ENCODE measurements at places on chromosomes 7 and 10.

DNA sequence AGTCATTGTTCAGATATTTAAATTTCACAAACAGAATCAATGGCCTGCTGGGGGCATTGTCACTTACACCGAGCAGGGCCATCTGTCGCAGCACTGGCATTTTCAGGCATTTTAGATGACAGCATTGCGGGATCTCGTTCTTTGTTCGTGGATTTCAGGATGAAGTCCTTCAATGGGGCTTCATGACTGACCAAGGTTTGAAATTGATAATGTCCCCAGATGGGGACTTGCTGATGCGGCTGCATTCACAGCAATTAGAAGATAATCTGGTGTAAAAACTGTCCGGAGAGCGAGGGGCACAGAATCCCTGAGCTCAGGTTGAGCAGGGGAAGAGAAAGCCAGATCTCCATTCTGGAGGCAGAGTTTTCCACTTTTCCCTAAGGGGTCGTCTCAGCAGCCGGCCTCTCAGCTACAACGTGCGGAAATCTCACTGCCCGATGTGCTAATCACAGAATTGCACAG lies 1.9 kb upstream of the C7orf33 start:
- DNase-seq: no peak
- peaks cover 12% of the 10 kb centered on the region for H3K4me1 ChIP-seq
- peak overlapping the region; percentile 96 for H3K27ac ChIP-seq
- H3K27me3 ChIP-seq: peaks cover 7% of the 10 kb centered on the region
- peak overlapping the region; percentile 40 for H3K4me3 ChIP-seq

GRCh38 chr7:1662767-1663166 lies 7.3 kb upstream of the ELFN1 start:
- no peaks in the 10 kb centered on the region for H3K4me1 ChIP-seq
- no peak overlapping the region for H3K4me3 ChIP-seq
- no peaks in the 10 kb centered on the region for H3K36me3 ChIP-seq
- peaks cover 61% of the 10 kb centered on the region for H3K27me3 ChIP-seq
- no peak for DNase-seq
- no peak overlapping the region for H3K27ac ChIP-seq

DNA sequence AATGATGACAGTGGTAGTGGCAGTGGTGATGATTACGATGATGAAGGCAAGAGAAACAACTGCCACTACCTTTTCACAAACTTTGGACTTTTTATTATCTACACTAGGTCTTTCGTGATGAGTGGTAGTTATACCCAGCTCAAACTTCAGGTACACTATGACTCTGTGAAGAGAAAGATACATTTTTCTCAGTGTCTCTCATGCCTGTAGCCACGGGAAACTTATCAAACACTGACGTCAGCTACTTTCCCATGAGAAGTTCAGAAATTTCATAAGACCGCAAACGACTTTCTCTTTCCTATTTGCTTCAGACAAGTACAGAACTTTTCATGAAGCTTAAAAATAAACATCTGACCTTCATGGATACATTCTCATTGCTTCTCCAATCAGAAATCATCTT lies 57.0 kb downstream of the CALD1 start:
- no peak for DNase-seq
- H3K4me3 ChIP-seq: no peak overlapping the region
- H3K4me1 ChIP-seq: no peaks in the 10 kb centered on the region
- H3K27ac ChIP-seq: no peak overlapping the region
- no peaks in the 10 kb centered on the region for H3K36me3 ChIP-seq

GRCh38 chr10:7767209-7767608 lies 20.6 kb downstream of the KIN start:
- H3K4me3 ChIP-seq: no peak overlapping the region
- DNase-seq: no peak
- peaks cover 4% of the 10 kb centered on the region for H3K4me1 ChIP-seq
- no peaks in the 10 kb centered on the region for H3K27me3 ChIP-seq
- H3K36me3 ChIP-seq: peaks cover 10% of the 10 kb centered on the region

DNA sequence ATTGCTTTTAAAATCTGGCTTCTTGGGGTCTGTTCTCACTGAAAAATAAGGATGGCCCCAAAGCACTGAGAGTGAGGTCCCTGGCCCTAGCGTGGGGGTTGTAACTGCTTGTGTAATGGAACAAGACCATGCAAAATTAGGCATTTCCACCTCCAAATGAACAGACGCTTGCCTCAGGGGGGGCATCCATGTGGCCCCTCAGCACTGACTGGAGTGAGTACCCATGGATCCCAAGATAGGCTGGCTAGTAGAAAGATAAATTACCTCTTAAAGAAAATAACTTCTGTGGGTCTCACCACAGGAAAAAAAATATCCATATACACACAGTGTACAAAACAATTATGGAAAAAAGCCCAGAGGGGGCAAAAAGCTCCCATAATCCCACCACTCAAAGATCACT lies 15.2 kb upstream of the CPA1 start:
- DNase-seq: no peak
- peak overlapping the region; percentile 72 for H3K27ac ChIP-seq
- no peak overlapping the region for H3K4me3 ChIP-seq
- peaks cover 42% of the 10 kb centered on the region for H3K4me1 ChIP-seq

- DNase-seq: no peak
- no peaks in the 10 kb centered on the region for H3K36me3 ChIP-seq
Measured at GRCh38 chr10:98925651-98926050, 310.0 kb downstream of the HPSE2 start.

DNA sequence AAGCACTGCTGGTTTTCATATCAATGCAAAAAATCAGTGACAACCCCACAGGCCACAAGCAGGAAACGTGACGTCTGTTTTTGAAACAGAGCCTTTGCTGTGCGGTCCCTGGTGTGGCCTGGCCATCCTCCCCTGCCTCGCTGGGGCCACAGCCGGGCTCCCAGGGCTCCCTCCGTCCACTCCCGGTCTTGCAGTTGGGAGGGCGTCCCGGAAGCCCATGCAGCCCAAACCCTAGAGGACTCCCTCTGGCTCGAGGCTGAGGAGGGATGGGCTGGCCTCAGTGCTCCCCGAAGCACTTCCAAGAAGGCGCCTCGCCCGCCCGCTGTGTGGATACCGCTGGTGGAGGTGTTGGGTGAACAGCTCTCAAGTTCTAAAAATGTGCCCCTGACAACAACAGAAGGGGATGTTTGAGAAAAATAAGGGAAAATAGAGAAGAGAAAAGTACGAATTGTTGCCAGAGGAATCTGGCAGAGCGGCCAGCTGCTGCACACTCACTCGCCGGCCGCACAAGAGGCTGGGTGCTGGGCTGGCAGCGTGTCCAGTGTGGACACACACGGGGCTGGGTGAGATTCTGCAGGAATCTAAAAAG lies 73.5 kb downstream of the ZRANB1 start:
- H3K4me1 ChIP-seq: peaks cover 17% of the 10 kb centered on the region
- no peak overlapping the region for H3K27ac ChIP-seq
- peaks cover 19% of the 10 kb centered on the region for H3K36me3 ChIP-seq

DNA sequence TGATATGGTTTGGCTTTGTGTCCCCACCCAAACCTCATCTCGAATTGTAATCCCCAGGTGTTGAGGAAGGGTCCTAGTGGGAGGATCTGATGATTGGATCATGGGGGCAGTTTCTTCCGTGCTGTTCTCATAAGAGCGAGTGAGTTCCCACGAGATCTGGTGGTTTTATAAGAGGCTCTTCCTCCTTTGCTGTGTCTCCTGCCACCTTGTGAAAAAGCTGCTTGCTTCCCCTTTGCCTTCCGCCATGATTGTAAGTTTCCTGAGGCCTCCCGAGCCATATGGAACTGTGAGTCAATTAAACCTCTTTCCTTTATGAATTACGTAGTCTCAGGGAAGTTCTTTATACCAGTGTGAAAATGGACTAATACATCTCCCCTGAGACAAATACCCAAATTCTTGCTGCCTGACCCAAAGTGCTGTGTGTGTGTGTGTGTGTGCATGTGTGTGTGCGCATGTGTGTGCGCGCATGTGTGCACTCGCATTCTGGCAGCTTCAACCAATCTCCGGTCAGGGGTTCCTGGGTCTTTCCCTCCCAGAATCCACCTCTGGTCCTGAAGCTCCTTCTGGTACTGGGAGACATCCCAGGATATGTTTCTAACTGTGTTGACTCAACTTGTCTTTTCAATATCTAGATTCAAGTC lies 98.1 kb upstream of the LRRC4 start:
- no peaks in the 10 kb centered on the region for H3K36me3 ChIP-seq
- no peak overlapping the region for H3K4me3 ChIP-seq
- H3K4me1 ChIP-seq: no peaks in the 10 kb centered on the region
- DNase-seq: no peak
- peaks cover 8% of the 10 kb centered on the region for H3K27me3 ChIP-seq

DNA sequence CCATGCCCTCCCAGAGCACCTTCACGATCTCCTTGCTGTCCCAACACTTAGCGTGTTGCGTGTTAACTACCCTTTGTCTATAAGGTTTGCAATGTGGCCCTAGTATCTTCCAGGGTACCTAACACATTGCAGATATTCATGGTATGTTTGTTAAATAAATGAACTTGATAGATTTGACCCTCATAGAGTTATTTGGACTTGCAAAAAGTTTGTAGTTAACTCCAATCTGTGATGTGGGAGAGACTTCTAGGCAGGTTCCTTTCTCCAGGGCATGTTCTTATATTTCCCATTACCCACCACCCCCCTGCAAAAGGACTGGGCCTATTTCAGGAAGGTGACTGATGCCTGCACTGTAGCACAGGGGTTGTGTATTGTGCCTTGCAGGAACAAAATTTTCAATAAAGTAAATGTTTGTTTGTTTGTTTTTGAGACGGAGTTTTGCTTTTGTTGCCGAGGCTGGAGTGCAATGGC lies 612 bp downstream of the HILPDA start:
- peaks cover 56% of the 10 kb centered on the region for H3K4me1 ChIP-seq
- H3K36me3 ChIP-seq: peaks cover 9% of the 10 kb centered on the region
- peak overlapping the region; percentile 99 for H3K27ac ChIP-seq
- peaks cover 13% of the 10 kb centered on the region for H3K27me3 ChIP-seq
- DNase-seq: no peak

DNA sequence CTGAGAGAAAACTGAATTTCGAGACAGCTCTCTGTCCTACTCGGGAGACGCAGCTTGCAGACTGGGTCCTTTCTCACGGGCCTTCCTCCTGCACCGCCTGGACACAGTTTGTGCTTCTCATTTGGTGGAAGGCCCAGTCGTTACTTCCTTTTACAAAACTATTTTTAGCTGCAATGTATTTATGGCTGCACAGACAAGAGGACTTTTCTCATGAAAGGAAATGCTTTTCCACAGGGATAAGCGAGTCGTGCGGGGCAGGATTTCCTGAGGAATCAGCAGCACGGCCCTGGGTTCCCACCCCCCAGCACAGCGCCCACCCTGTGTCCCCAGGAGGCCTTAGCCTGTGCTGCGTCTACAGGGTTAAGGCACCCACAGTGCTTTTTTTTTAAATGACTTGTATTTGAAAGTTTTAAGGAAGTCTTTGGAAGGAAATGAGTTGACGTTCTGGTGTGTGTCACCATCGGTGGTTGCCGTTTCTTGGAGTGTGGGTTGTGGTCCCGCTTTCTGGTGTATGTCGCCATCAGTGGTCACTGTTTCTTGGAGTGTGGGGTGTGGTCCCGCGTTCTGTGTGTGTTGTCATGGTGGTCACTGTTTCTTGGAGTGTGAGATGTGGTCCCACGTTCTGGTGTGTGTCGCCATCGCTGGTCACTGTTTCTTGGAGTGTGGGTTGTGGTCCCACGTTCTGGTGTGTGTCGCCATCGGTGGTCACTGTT lies 50.9 kb downstream of the INPP5A start:
- no peak for DNase-seq
- H3K4me1 ChIP-seq: peaks cover 48% of the 10 kb centered on the region
- peaks cover 2% of the 10 kb centered on the region for H3K36me3 ChIP-seq
- H3K27ac ChIP-seq: peak overlapping the region; percentile 50
- no peaks in the 10 kb centered on the region for H3K27me3 ChIP-seq

DNA sequence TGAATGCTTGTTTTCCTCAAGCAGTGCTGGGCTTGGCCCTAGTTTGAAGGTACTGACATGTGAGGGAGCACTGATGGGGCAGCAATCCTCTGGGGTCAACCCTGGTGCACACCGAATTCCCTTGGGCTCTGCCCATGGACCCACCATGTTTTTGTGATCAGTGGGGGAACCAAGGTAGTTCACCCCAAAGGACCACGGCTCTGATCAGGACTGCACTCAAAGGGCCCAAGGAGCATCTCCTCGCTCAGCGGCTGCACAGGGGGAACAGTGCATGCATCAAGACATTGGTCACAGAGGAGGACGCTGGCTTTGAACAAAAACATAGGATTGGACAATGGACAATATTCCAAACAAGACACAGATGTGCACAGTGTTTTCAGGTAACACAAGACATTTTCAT lies 12.7 kb downstream of the CXCL12 start:
- no peaks in the 10 kb centered on the region for H3K36me3 ChIP-seq
- peaks cover 25% of the 10 kb centered on the region for H3K4me1 ChIP-seq
- H3K4me3 ChIP-seq: no peak overlapping the region
- no peak overlapping the region for H3K27ac ChIP-seq
- DNase-seq: no peak

DNA sequence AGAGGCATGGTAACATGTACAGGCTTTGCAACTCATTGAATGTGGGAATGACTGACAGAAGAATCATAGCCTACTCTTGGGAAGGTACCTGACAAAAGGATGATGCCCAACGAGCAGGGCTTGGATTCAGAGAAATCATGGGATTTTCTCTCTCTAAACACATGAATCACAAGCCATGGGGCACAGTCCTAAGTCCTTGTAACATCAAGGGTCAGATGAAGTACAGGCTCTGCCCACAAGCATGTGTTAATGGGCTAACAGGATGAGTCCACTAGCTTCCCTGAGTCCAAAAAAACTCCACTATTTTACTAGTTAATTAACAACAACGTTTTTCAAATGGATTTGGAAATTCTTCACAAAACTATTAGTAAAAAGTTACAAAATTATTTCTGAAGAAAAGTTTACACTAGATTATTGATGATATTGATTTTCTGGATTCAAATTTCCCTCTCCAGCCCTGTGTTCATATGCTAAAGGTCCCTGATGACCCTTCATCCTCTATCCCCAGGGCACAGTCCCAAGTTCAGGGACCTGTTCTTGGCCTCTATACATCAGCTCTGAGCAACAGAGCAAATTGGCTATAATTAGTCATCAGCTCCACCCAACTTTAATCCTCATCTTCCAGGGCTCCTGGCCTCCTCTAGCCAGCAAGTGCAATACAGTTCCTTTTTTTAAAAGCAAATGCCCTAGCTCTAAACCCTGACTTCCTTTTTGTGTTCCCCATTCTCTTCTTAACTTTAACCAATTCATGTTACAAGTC lies 99.8 kb downstream of the GSAP start:
- no peaks in the 10 kb centered on the region for H3K27me3 ChIP-seq
- peaks cover 7% of the 10 kb centered on the region for H3K4me1 ChIP-seq
- H3K36me3 ChIP-seq: peaks cover 2% of the 10 kb centered on the region
- no peak for DNase-seq
